Pons (tissue), 1 donor: ENCODE measurements at places on chromosomes 5 and 9.

DNA sequence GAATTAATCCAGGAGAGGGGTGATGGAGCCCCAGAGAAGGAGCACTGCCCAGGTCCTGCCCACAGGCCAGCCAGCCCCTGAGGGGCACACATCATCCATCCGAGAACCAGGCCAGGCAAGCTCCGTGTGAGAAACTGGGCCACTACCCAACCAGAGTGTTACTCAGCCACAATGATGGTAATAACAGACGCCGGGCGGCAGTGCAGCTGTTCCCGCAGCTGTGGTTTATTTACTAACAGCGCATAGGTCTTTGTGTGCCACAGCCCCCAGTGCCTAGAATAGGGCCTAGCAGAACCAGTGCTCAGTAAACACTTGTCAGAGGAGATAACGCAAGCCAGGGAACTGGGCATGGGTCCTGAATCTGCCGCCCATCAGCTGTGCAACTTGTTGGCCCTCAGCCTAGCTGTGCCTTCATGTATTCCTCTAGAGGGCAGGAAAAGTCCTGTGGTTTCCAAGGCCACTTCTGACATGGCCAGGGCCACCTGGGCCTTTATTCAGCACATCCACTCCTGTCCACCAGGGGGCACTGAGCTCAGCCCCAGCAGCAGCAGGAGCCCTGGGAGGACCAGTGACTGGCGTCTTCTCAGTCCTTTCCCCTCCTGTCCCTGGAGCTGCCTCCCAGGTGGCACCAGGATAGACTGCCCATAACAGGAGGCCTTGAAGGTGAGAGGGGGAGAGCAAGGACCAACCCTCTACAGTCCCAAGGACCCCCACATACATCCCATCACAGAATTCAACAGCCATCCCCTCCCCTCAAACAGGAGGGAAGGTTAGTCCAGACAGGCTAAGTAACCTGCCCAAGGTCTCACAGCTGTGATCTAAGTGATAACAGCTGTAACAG, 2.1 kb downstream of the MXD3 start:
- no peak for DNase-seq

DNA sequence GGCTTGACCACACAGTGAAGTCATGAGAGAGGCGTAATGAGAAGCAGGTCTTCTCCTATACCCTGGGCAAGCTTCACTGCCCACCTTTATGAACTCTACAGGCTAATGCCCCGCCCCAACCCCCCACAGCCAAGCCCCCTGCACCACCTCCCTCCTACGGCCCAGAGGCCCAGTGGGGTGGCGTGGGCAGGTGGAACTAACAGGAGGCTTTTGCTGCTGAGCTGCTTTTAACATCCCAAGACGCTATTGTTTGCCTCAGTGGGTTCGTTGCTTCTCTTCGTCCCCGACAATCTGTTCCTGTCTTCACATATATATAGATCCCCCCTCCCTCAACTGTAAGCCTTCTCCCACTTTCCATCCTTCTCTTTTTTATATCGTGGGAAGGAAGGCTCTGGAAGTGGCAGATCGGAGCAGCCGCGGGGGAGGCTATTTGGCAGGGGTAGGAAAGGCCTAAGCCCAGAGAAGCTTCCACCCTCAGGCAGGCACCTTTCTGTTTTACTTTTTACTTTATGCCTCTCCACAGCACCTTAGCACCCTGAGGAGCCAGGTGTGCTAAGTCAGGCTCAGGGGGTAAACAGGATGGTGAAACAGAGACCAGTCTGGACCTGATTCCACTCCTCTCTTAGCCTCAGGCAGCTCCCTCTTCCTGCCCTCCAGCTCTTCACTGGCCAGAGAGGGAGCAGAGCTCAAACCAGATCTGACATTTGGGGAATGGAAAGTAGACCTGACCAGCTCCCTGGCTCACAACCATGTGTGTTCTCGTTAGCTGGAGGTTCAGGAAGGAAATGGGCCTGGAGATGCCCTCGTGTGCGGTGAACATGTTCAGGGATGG, 26.5 kb downstream of the CD74 start:
- DNase-seq: no peak

DNA sequence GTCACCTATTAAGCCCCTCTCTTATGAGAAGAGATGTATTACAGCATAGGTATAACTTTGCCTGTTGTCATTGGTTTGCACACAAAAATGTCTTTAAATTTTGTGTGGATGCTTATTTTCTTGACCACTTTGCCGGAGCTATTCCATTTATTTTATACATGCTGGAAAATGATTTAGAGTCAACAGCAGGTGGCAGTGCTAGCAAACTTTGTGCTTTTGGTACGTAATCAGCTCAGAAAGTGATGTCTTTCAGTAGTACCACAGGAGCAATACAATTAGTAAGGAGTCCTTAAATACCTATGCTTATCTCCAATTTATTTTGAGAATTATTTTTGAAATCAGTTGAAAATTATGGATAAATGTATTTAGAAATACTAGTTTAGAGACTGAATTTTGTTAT, 19.8 kb upstream of the NUDT12 start:
- peak; percentile 76 for DNase-seq

DNA sequence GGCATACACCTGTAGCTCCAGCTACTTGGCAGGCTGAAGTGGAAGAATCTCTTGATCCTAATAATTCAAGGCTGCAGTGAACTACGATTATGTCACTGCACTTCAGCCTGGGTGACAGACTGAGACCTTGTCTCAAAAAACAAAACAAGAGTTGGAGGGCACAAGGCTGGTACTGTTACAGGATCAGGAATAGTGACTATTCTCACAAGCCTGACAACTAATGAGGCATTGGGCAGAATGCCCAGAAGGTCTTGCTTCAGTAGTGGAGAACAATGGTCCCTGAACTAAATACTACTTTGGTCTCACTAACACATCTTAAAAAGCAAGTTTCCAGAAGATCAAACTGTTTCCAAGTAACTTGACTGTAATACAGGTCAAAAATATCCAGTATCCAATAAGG, 182.9 kb upstream of the RFX3 start:
- peak; percentile 70 for DNase-seq

DNA sequence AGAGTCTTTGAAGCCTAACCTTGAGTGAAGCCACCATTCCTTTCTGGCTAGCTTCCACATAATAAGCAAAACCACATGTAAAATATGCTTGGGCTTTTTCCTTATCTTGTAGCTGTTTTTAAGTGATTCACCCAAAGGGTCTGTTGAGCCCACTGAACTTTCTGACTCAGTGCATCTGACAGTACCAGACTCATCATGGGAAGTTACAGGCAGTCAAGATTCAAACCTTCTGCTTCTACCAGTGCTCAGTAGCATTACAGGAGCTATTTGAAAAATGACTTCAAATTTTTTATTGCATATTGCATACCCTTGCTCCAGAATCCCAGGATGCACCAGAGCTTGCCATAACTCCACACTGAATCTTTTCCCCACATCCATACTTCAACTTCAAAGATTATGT, 87.5 kb upstream of the PTPRD start:
- DNase-seq: no peak

DNA sequence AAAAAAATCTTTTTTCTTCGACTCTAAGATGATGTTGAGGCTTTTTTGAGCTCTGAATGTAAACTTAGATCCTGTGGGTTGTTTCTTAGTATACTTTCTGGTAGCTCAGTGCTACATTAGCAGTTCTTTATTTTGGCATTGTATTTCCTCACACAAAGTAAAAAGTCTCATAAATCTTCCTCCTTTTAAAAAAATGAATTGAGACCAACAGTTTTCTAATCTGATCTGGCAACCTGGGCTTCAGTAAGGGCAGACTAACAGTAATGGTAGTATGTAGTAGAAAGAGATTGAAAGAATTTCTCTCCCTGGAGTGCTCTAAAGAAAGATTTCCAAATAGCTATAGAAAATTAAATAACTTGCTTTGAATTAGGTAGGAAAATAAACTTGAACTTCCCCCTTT, 31.4 kb downstream of the ZCCHC7 start:
- DNase-seq: no peak

GRCh38 chr9:33452828-33453271, 5.5 kb upstream of the AQP3 start:
- DNase-seq: no peak

DNA sequence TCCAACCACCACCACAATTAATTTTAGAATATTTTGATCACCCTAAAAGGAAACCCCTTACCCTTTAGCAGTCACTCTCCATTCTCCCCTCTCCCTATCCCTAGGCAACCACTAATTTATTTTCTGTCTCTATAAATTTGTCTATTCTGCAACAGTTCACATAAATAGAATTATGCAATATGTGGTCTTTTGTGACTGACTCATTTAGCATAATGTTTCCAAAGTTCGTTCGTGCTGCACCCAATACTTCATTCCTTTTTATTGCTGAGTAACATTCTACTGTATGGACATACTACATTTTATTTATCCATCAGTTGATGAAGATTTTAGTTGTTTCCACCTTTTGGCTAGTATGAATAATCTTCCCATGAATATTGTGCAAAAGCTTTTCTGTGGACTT, 18.2 kb upstream of the CDC20B start:
- no peak for DNase-seq

DNA sequence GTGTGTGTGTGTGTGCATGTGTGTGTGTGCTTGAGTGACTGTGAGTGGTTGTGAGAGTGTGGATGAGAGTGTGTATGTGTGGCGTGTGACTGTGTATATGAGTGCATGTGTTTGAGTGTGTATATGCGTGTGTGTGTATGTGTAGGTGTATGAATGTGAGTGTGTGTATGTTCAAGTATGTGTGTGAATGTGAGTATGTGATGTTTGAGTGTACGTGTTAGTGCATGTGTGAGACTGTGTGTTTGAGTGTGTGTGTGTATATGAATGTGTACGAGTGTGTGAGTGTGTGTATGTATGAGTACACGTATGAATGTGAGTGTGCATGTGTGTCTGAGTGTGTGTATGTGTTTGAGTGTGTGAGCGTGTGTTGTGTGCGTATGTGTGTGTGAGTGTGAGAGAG, 47.8 kb downstream of the KCNIP1 start:
- no peak for DNase-seq

GRCh38 chr5:142156839-142157463, 48.4 kb downstream of the NDFIP1 start:
- DNase-seq: no peak

GRCh38 chr5:53392073-53392472, 88.4 kb upstream of the FST start:
- DNase-seq: no peak

GRCh38 chr9:126335837-126336735, 9.5 kb downstream of the MVB12B start:
- peak; percentile 31 for DNase-seq

DNA sequence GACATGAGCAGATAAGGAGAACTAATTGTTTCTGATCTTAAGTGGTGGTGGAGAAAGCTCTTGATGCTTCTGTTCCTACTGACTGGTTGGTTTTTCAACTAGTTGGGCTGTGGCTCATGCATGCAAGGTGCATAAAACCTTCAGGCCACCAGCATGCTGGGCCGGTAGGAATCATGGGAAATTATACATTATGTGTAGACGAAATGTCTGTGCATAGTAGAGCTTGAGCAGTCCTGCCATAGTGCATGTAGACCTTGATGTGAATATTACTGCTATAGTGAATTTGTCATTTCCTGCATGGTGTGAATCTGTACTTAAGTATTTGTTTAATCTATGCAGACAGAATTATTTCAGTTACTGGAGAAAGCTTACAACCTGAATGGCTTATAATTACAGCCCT, 433.6 kb upstream of the ADAMTSL1 start:
- no peak for DNase-seq

DNA sequence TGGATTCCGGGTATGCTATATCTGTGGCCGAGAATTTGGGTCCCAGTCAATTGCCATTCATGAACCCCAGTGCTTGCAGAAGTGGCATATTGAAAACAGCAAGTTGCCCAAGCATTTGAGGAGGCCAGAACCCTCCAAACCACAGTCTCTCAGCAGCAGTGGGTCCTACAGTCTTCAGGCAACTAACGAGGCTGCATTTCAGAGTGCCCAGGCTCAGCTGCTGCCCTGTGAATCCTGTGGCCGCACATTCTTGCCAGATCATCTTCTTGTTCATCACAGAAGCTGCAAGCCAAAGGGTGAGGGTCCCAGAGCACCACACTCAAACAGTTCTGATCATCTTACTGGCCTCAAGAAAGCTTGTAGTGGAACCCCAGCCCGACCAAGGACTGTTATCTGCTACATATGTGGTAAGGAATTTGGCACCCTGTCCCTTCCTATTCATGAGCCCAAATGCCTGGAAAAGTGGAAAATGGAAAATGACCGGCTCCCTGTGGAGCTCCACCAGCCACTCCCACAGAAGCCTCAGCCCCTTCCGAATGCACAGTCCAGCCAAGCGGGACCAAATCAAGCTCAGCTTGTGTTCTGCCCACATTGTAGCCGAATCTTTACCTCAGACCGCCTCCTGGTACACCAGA, 23.0 kb downstream of the ZNF474 start:
- no peak for DNase-seq
